Stimulated activated naive B cell treated with anti-CD40 and anti-IgM and Interleukin-4, amounts not matched to agents 10 μg/mL and 1 μg/mL and 100 μg/mL, for 72 hours (primary cell): ENCODE measurements at places on chromosomes 11 and 22.

GRCh38 chr11:74492084-74492483 is 1.4 kb downstream of the LIPT2 start:
- no peak for DNase-seq

- no peak for DNase-seq
Measured at GRCh38 chr22:39932918-39933649, 27.1 kb upstream of the TMA7B start.

DNA sequence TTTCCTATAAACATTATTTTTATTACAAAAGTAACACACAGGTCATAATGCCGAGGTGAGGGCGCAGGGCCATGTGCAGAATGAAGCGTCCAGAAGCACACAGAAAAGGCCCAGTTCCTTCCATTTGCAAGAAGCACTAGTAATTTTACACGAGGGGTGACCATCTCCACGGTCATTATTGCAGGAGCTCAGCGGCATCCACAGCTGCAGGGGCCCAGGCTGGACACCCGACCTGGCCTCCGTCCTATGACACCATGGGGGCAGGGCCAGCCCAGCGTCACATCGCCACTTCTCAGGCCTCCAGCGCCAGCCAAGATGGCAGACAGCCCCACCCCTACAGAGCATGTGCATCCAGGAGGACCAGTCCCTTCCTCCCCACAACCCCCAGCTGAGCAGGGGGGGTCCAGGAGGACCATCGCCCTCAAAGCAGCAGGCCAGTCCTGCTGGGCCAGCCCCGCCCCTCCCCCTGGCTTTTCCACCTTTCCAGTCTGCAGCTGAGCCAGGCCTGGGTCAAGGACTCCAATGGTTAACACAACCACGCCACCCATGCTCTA is 3.5 kb downstream of the IGF2 start:
- no peak for DNase-seq

GRCh38 chr11:115616971-115617370 is 112.8 kb upstream of the CADM1 start:
- DNase-seq: no peak

DNA sequence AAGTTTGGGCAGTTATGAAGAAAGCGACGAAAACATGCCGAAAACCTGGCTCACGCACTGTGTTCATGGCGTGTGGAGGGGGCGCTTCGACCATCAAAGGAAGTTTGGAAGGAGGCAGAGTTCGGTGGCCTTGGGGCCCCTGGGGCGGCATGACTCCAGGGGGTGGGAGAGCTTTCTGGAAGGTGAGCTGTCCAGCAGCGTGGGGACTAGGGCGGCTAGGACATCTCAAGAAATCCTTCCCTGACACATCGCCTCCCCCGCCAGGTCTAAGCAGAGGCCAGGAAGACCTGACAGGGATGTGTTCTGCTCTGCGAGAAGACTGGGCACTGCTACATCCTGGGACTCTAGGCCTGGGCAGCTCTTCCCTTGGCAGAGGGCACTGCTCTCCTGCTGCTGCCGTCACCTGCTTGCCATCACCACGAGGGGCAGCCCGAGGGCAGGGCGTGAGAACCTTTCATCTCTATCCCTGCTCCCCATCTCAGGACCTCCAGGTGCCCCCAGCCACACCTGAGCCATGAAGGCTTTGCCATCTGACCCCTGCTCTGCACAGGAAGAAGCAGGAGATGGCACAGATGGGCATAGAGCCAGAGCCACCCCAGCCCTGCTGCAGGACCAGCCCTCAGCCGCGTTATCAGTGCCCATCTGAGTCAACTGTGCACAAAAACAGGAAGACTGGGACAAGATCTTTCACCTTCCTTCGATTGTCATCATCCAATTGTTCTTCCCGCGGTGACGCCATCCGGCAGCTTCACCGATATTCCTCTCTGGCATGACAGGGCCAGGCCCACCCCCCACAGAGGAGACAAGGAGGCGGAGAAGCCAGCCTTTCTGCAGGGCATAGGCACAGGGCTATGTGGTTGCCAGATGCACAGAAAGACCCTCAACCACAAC is 12.7 kb downstream of the LINC01488 start:
- no peak for DNase-seq

- peak; percentile 27 for DNase-seq
Measured at GRCh38 chr22:38214302-38215056, 12.7 kb downstream of the MAFF start.

- DNase-seq: no peak
Measured at GRCh38 chr11:35641171-35641897, 21.2 kb upstream of the TRIM44 start.

- no peak for DNase-seq
Measured at GRCh38 chr22:48921411-48921903, 906.2 kb downstream of the BRD1 start.

DNA sequence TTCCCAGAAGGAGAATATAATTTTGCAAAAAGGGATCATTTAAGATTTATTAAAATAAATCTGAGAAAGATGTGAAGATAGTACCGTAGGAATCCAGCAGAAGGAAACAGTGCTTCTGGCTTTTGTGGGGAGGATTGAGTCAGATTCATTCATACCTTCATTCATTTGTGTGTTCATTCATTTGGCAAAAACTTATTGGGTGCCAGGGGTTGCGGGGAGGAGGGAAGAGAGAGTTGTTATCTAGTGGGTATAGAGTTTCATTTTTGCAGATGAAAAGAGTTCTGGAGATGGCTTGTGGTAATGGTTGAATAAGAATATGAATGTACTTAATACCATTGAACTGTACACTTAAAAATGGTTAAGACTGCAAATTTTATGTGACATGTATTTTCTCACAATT is 31.1 kb downstream of the BMAL1 start:
- no peak for DNase-seq

- DNase-seq: peak; percentile 91
Measured at GRCh38 chr22:44191036-44191454, 10.3 kb downstream of the PARVG start.

DNA sequence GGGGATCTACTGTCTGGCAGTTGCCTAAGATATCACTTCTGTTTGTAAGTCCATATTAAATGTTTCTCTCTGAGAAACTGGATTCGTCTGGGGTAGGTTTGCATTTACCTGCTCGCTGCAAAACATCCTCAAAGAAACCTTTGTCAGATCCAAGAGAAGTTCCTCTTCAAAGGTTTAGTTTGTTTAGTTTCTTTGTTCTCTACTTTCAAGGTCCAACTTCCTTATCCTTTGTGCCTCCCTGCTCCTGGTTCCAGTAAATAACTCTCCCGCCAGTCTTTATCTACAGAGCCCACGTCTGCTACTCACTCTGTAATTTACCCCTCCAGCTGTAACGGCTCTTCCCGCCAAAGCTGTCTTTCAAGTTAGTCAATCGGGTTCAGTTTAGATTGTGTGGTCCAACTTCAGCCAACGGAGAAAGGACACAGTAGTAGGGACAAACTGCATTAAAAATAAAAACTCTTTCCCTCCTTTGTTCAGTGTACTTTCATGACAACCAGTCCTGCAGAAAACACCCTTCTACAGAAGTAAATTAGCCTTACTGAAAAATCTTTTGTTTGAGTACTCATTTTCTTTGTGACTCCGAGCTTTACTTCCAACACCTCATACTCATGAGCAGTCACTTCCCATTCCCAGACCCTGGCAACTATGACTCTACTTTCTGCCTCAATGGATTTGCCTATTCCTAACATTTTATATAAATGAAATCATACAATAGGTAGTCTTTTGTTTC is 41.0 kb downstream of the TMPRSS5 start:
- DNase-seq: no peak
